Subcutaneous preadipocyte (primary cell): ENCODE measurements at places on chromosomes 11 and 22. TPM values are rescaled to one million over a fixed set of nuclear protein-coding genes. Genes with fewer than 3 reads are reported as not detected.

Gene ARHGEF17
- 11.4 and 19.5 TPM in 2 replicates for total RNA-seq

Gene EHBP1L1
- total RNA-seq: 34.2 and 59.0 TPM in 2 replicates

Gene MMP12
- 0.59 TPM in 1 of 2 replicates, not detected in the other for total RNA-seq

Gene GRM5
- total RNA-seq: under 0.01 TPM in 2 replicates

Gene MUS81
- total RNA-seq: 38.2 and 65.9 TPM in 2 replicates

Gene MS4A15
- total RNA-seq: not detected in 2 replicates

Gene PLEKHB1
- total RNA-seq: under 0.01 TPM in 1 of 2 replicates, not detected in the other

Gene WNT7B
- total RNA-seq: 0.39 TPM in 1 of 2 replicates, not detected in the other

Gene OR52I1
- not detected in 2 replicates for total RNA-seq

Gene CBLIF
- not detected in 2 replicates for total RNA-seq

Gene EMID1
- total RNA-seq: under 0.01 TPM in 1 of 2 replicates, not detected in the other

Gene LIF
- total RNA-seq: 1.5 and 3.1 TPM in 2 replicates

Gene ANO5
- not detected in 2 replicates for total RNA-seq

Gene BTBD18
- not detected in 2 replicates for total RNA-seq

Gene ALDH3B2
- not detected in 2 replicates for total RNA-seq

Gene KIAA1671
- total RNA-seq: 5.9 and 19.4 TPM in 2 replicates

Gene ZBED5
- 27.6 and 29.9 TPM in 2 replicates for total RNA-seq

Gene POLR2F
- total RNA-seq: 34.8 and 49.6 TPM in 2 replicates

Gene PTS
- total RNA-seq: 25.0 and 28.9 TPM in 2 replicates

Gene IGF2
- 0.37 and 0.59 TPM in 2 replicates for total RNA-seq

Gene RAC2
- 7.0 and 16.6 TPM in 2 replicates for total RNA-seq

Gene SERPIND1
- total RNA-seq: under 0.01 TPM in 2 replicates

Gene NXPE1
- total RNA-seq: not detected in 2 replicates

Gene MMP1
- total RNA-seq: 4.4 and 681 TPM in 2 replicates

Gene INPP5J
- under 0.01 and 0.39 TPM in 2 replicates for total RNA-seq

Gene BIK
- under 0.01 TPM in 1 of 2 replicates, not detected in the other for total RNA-seq

Gene TLCD5
- total RNA-seq: 7.2 and 10.7 TPM in 2 replicates

Gene RASSF10
- total RNA-seq: not detected in 2 replicates

Gene MCAM
- total RNA-seq: 0.73 and 0.98 TPM in 2 replicates

Gene LGALS12
- total RNA-seq: under 0.01 and 0.20 TPM in 2 replicates

Gene SAA4
- total RNA-seq: not detected in 2 replicates

Gene CREB3L1
- total RNA-seq: 14.5 and 15.1 TPM in 2 replicates

Gene CATSPERZ
- total RNA-seq: 1.1 TPM in 1 of 2 replicates, not detected in the other

Gene SMTN
- 69.8 and 129 TPM in 2 replicates for total RNA-seq

Gene NCF4
- total RNA-seq: not detected in 2 replicates

Gene SOX10
- not detected in 2 replicates for total RNA-seq

Gene OLFML1
- 4.1 and 10.7 TPM in 2 replicates for total RNA-seq

Gene KRTAP5-11
- not detected in 2 replicates for total RNA-seq

Gene PANX1
- total RNA-seq: 45.2 and 58.6 TPM in 2 replicates

Gene SAC3D1
- total RNA-seq: 17.6 and 19.4 TPM in 2 replicates

Gene SLC29A2
- total RNA-seq: 0.37 and 0.39 TPM in 2 replicates

Gene APOL5
- under 0.01 TPM in 1 of 2 replicates, not detected in the other for total RNA-seq

Gene ST14
- total RNA-seq: under 0.01 and 0.20 TPM in 2 replicates

Gene ACRV1
- total RNA-seq: not detected in 2 replicates

Gene RIBC2
- 1.1 and 1.4 TPM in 2 replicates for total RNA-seq

Gene MYBPC3
- not detected in 2 replicates for total RNA-seq

Gene ARHGAP20
- 2.0 and 6.2 TPM in 2 replicates for total RNA-seq

Gene SCT
- total RNA-seq: not detected in 2 replicates

Gene SCUBE2
- total RNA-seq: 0.20 and 0.73 TPM in 2 replicates

Gene MS4A6E
- total RNA-seq: not detected in 2 replicates

Gene ADAMTS15
- 22.9 and 66.9 TPM in 2 replicates for total RNA-seq

Gene RBM14
- total RNA-seq: 33.8 and 47.1 TPM in 2 replicates
